ENCODE measurements at places on chromosomes 1 and 21. TPM values are rescaled to one million over a fixed set of nuclear protein-coding genes. Genes with fewer than 3 reads are reported as not detected.

Gene DMRTA2
- 24.9 TPM for total RNA-seq

Gene PLD5
- not detected for total RNA-seq

Gene SLC30A10
- not detected for total RNA-seq

Gene AUNIP
- 9.4 TPM for total RNA-seq

Gene RCOR3
- 24.0 TPM for total RNA-seq

Gene CELA3B
- not detected for total RNA-seq

Gene S100A2
- total RNA-seq: 88.6 TPM

Gene SCCPDH
- total RNA-seq: 80.3 TPM

Gene WNT3A
- total RNA-seq: not detected

Gene AIRE
- not detected for total RNA-seq

Gene DCDC2B
- not detected for total RNA-seq

Gene SPRR1B
- not detected for total RNA-seq

Gene ADCY10
- not detected for total RNA-seq

Gene IFFO2
- 34.1 TPM for total RNA-seq

Gene CD52
- not detected for total RNA-seq

Gene NCMAP
- total RNA-seq: not detected

Gene HRNR
- total RNA-seq: not detected

Measured in Daoy (cell line).